ENCODE measurements at places on chromosomes 11 and 22.

DNA sequence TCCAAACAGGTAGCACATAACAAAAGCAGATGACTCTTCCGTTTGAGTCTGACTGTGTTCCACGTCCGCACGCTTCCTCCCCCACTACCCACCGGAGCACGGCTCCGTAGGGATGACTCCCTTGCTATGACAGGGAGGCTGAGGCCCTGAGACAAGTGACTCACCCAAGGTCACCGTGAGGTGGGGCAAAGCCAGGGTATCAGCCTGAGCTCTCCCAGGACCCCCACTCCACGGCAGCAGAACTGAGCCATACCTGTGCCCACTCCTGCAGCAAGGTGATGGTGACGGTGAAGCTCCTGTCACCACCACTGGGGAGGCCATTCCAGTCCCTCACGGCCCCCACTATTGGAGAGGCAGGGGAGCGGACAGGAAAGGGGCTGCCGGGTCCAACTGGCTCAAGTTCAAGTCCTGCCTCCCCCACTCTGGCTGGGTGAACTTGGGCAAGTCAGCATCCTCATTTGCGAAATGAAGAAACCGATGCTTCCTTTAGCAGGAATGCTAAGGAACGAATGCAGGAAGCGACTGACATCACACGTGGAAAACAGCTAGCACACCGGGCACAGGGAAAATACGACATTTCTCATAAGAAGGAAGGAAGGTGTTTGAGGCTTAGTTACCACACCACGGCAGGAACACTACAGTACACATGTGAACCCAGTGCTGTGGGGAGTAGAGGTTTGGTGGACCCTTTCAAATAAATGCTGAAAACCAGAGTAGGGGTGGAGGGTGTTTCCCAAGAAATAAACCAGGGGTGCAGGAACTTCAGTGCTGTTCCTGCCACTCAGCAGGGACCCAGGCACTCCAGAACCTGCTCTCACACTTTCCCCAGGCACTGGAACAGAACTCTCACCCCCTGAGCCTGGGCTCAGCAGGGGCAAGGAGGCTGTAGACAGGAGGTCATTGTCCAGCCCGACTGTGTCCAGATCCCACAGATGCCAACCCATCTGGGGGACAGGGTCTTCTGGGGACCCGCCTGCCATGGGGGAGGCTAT is 32.4 kb upstream of the CBX7 start:
- no peak for DNase-seq

DNA sequence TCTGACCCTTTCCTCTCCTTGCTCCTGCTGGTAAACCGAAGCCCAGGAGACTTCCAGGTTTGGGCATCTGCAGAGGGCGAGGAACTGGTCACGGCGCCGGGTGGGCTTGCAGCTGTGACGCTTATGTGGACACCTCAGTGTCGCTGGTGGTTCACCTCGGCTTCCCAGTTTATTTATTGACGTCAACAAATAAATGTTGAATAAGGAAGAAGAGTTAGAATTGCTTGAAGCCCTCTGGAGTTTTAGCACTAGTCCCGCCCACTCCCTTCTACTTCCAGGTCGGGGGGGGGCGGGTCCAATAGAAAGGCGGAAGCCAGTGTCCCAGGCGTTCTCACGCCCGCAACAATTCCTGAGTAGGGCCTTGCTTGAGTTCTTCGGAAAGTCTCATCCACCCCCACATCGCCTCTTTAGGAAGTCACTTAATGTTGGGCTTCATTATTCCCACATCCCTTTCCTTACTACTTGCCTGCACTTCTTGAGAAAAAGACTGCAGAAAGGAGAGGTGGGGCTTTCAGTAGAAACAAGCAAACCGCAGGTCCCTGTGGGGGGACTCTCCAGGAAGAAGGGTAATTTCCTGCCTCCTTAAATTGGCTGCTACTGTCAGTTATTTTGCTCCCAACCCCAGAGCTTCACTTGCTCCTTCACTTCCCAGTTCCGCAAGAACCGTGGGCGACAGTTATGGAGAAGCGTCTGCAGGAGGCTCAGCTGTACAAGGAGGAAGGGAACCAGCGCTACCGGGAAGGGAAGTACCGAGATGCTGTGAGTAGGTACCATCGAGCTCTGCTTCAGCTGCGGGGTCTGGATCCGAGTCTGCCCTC is at the start of gene TTC9C:
Gene TTC9C, plus strand, starts transcription at position 316 of the 818 bp plus-strand sequence. Its CDS starts 363 bp downstream, at position 679.
- peak; percentile 93 for DNase-seq

GRCh38 chr22:48919187-48919590 is 908.5 kb downstream of the BRD1 start:
- no peak for DNase-seq

DNA sequence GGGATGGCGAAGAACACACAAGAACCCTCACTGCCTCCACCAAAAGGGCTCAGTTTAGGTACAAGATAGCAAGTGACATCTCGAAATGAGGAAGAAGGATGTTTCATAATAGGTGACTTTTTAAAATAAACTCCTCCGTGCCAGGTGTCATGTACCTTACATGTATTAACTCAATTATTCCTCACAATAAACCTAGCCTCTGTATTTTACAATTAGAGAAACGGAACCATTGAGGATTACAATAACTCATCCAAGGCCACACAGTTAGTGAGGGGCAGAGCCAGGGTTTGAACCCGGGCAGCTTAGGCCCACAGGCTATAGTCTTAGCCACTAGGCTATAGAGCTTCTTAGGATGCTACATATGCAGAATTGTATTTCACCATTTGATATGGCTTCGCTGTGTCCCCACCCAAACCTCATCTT is 965 bp upstream of the PAMR1 start:
- DNase-seq, result no peak

DNA sequence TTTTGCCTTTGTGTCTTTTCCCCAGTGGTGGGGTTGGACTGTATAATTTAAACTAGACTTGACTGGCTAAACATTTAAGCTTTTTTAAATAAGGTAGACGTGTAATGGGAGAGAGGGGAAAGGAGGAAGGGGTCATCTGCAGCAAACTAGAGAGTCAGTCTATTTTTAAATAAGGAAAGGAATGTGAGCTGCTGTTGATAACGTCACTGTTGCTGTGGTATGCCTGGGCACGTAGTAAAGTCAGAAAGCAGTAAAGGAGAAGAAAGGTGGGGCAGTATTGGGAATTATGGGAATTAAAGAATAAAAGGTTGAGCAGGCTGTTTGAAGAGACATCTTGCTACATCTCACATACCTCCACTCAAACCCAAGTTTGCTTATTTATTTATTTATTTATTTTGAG is 80.4 kb upstream of the FSHB start:
- no peak for DNase-seq

DNA sequence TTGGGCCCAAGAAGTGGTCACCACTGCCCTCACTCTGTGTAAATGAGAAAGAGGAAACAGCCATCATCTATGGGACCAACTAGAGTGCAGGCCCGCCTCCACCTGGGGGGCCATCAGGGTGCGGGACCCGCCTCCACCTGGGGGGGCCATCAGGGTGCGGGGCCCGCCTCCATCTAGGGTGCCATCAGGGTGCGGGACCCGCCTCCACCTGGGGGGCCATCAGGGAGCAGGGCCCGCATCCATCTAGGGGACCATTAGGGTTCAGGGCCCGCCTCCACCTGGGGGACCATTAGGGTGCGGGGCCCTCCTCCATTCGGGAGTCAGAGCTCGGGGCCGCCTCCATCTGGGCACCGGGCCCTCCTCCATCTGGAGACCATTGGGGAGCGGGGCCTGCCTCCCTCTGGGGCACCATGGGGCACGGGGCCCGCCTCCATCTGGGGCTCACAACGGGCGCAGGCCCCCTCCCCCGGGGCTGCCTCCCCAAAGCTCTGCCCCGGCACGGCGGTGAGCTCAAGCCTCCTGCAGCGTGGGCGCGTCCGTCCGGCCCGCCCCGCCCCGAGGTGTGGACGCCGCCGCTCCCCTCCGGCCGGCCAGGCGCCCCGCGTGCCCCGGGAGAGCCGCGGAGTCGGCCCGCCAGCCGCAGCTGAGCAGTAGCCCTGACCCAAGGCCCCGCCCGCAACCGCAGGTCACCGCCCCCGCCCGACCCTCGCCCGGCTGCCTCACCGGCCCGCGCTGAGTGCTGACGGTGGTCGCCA is 512 bp downstream of the TOLLIP start:
- DNase-seq, result no peak

GRCh38 chr22:48494256-48494967 is 1333.3 kb downstream of the BRD1 start:
- no peak for DNase-seq

DNA sequence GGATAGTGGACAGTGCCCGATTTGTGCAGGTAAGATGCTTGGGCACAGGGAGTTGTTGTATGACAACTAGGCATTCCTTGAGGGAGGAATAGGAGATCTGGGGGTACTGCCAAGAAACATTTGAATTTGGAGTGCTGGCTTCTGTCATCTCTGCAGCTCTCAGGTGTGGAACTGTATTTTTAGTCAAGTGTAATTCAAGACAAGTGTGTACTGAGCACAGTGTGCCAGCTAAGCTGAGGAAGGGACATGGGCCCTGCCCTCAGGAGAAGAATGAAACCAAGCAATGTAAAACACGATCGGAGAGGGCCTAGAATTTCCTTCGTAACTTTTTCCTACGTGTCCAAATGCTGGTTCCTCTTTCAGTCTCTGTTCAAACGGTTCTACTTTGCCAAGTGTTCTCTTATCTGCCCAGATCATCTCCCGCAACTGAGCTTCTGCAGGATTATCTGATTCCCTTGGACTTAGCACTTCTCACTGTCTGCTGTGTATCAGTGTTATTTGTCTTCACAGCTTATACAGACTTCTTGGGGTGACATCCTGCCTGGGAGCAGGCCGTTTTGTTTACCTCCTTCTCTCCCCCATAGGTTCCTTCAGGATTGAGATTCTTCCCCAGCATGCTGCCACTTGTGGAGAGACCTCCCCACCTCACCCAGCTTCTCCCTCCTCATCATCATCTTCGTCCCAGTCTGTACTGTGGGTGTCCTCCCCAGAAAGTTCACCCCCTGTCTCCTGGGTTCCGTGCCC is 27.6 kb downstream of the ART5 start:
- DNase-seq, result peak; percentile 65
